ENCODE measurements at places on chromosomes 4 and X.

- DNase-seq: no peak
Observed at GRCh38 chr4:21830272-21830671, 118.3 kb downstream of the KCNIP4 start.

- DNase-seq: peak; percentile 94
Observed at GRCh38 chr4:74932832-74933561, at the start of gene PARM1. Gene PARM1 (plus strand): TSS chr4:74933116. CDS start chr4:74933328, 212 bp downstream.

GRCh38 chr4:169756971-169757574 is 671 bp downstream of the HPF1 start:
- DNase-seq: no peak

DNA sequence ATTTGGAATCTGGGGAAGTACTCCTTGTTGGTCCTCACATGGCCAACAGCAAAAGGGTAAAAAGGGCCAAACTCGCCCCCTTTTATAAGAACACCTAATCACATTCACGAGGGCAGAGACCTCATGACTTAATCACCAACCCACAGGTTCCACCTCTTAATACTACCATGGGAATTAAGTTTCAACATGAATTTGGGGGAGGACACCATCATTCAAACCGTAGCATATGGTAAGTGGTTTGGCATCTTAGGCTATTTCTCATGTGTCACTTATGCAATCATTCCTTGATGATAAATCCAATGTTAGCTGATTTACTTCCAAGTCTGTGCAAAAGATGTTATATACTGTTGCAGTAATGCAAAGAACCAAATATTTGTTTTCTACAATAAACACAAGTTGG is 302.9 kb upstream of the FAM241A start:
- no peak for DNase-seq

GRCh38 chrX:52983321-52984000 is 25.1 kb upstream of the FAM156A start:
- no peak for DNase-seq

- no peak for DNase-seq
Observed at GRCh38 chr4:17236686-17237085, 275.2 kb downstream of the QDPR start.

GRCh38 chr4:7202411-7202810 is 10.1 kb downstream of the SORCS2 start:
- no peak for DNase-seq

DNA sequence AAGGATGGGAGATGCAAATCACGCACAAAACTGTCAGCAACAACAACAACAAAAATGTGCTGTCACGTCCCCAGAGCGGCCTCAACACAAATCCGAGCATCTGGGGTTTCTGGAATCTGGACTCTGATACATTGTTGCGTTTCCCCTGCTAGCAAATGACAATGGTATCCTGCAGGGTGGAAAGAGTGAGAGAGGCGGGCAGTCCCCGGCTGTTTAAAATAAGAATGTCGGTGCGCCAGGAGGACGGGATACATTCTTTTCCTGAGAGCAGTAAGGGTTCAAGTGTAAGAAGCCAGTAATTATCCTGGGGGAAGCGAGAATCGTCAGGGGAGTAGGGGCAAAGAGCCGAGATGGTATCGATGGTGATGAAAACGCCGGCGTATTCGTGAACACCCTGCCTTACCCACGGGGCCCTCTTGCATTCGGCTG is 310.2 kb downstream of the ASMT start:
- DNase-seq: no peak

DNA sequence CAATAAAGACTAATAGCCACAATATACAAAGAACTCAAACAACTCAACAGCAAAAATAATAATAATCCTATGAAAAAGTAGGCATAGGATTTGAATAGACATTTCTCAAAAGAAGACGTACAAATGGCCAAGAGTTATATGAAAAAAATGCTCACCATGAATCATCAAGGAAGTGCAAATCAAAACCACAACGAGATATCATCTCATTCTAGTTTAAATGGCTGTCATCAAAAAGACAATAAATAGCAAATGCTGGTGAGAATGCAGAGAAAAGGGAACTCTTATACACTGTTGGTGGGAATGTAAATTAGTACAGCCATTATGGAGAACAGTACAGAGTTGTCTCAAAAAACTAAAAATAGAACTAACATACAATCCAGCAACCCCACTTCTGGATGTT is 18.8 kb downstream of the TLR6 start:
- DNase-seq: no peak

- DNase-seq: no peak
Observed at GRCh38 chr4:108649863-108650211, 562 bp upstream of the OSTC start.

DNA sequence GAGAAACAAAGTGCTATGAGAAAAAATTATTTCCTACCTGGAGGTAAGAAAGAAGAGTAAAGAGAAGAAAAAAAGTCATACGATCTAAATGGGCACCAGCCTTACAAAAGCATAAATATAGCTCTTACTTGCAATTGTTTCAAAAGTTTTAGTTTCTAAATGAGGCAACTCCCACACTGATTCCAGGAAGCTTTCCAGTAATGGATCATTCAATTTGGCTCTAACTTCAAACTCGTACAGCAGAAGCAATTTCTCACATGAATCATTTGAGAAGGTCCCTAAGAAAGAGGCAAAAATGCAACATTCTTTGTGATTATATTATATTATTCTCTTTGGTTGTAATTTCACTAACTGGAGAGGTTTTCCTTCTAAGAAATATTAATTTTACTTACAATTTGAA is 109.9 kb downstream of the DLG3 start:
- no peak for DNase-seq

GRCh38 chr4:8347660-8348059 is 78.1 kb downstream of the HTRA3 start:
- DNase-seq: no peak

- no peak for DNase-seq
Observed at GRCh38 chr4:1644891-1645657, 39.0 kb downstream of the FAM53A start.

DNA sequence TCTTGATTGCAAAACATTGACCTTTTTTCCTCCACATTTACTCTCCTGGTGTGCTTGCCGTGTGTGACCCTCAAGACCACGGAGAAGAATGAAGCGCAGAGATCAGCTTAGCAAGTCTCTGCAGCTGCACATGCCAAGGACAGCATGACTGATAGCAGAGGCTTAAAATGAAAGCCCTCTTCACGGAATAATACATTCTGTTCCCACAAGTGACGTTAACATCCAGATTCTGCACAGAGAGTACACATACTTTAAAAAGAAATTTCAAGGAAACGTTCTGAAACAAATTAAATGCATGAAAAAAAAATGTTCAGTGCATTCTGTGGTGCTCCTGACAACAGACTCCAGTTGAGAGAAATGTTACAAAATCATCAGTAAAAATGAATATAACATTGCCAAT is 60.9 kb downstream of the SLC7A11 start:
- no peak for DNase-seq

- DNase-seq: no peak
Observed at GRCh38 chr4:180380733-180381132, 1862.5 kb upstream of the TENM3 start.

DNA sequence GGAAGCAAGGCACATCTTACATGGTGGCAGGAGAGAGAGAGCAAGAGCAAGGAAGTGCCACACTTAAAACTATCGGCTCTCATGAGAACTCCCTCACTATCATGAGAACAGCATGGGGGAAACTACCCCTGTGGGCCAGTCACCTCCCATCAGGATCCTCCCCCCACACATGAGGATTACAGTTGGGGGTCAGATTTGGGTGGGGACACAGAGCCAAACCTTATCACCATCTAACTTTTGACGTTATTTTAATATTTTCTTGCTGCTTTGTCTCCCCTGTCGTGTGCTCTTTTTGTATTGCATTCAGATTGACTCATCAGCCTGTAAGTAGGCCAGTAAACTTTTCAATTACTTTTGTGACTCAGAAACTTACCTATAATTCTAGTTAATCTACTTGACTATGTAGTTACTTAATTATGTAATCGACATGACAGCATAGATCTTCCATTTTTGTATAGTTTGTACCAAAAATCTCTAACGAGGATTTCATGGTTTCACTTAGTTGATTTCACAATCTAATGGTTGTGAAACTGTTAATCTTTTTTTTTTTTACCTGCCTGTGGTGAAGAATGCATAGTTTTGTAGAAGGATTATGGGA is 18.3 kb downstream of the STIM2 start:
- no peak for DNase-seq

- DNase-seq: no peak
Observed at GRCh38 chrX:82087699-82088098, 885.8 kb downstream of the SH3BGRL start.

DNA sequence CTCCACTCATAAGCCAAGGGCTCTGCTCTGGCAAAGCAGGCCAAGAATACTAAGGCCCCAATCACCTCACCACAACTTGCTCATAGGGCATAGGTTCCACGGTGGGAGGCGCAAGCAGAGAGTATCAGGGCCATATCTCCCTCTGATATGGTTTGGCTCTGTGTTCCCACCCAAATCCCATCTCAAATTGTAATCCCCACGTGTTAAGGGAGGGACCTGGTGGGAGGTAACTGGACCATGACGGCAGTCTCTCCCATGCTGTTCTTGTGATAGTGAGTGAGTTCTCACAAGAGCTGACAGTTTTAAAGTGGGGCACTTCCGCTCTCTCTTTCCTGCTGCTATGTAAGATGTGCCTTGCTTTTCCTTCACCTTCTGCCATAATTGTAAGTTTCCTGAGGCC is 88.7 kb downstream of the SHROOM4 start:
- no peak for DNase-seq

DNA sequence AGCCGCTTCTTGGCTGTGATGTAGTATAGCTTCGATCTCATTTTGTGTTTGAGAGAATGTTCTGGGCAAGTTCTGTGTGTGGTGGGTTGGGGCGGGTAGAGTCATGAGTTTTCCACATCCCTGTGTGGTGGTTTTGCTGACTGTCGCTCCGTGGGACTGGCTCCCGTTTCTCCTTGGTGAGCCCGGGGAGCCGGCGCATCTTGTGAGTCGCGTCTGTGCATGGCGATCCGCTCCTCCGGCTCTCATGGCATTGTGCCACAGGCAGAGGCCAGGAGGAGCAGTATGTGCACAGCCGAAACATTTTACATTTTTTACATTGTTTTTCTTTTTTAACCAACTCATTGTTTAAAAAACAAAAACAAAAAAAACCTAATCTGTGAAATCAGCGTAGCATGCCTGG is 27.7 kb upstream of the TBC1D14 start:
- no peak for DNase-seq

- DNase-seq: no peak
Observed at GRCh38 chr4:101451086-101451485, 103.8 kb upstream of the PPP3CA start.

DNA sequence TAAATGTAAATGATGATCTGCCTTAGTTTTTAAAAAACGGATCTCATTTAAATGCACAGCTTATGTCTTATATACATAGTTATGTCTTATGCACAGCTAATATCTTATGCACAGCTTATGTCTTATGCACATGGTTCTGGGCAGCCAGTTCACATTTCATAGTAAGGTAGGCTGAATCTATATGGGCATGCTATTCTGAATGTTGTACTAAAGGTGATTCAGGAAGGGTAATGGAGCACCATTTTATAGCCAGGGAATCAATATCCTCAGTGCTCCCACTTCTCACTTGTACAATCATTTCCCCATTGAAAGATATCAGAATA is 77.9 kb upstream of the MID1 start:
- DNase-seq: no peak

DNA sequence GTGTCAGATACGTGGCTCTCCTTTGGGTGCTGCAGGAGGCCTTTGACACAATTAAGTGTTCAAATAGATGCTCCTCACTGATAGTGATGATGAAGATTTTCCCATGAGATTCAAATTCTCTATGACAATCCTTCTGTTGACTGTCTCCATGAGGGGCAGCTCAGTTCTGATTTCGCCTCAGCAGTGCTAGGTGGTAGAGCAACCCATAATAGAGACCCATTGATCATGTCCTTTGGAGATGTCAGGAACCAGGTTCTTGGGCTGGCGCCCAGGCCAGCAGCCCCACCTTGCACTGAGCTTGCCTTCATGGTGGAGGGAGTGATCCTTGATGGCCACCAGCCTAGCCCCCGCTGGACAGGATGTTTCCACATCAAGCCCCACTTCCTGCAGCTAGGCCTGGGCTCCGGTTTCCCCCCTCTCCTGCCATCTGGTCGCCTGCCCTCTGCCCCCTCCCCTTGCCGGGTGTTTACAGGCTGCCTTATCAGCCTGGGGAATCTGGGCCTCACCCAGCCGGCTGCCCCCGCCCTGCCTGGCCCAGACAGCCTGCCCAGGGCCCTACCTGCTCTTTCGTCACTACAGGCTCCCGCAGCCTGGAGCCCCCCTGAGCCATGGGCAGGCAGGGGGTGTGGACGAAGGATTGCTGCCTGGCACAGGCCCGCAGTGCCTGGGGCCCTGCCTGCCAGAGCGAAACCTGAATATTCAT is 12.6 kb downstream of the ELF4 start:
- DNase-seq: no peak

DNA sequence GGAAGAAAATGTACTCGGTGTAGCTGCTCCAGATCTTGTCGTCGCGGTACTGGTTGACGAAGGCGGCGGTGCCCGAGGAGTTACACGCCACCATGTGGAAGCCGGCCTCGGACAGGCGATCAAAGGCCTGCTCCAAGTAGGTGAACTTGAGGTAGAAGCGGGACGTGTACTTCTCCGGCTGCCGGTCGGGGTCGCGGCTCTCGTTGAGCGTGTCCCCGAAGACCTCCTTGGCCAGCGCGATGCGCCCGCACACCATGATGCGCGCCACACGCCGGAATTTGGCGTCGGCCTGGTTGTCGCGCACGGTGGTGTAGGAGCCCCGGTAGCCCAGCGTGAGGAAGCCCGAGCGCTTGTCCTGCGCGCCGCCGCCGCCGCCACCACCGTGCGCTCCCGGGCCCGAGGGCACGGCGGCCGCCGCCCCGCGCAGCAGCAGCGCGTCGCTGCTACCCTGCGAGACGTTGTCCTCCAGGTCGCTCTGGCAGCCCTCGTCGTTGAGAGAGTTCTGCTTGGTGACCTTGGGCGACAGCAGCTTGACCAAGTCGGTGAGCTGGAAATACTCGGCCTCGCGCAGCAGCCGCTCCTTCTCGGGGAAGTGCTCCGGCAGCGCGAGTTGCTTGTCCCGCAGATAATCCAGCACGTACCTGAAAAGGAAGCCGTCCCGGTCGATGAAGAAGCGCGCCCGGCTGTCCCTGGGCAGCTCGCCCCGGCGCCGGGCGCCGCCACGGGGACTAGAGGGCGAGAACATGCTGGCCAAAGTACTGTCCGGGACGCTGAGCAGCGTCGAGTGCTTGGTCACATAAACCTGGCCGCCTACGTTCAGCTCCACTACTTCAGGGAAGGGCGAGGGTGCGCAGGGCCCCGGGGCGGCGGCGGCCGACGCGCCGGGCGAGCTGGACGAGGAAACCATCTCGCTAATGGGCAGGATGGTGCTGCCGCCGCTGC is 775 bp downstream of the KCTD8 start:
- DNase-seq: peak; percentile 66

Data from Right ventricle myocardium inferior (tissue), 1 donor.